ENCODE measurements at places on chromosomes 3 and 15. TPM values are rescaled to one million over a fixed set of nuclear protein-coding genes. Genes with fewer than 3 reads are reported as not detected.

IGSF11 gene
- total RNA-seq = 19.4 TPM

CD80 gene
- total RNA-seq = not detected

PPP1R14D gene
- not detected for total RNA-seq

APOD gene
- 3.8 TPM for total RNA-seq

ICE2 gene
- total RNA-seq = 79.5 TPM
